ENCODE measurements at places on chromosomes 3 and 15.

GRCh38 chr15:40348474-40348870 lies 2.4 kb upstream of the PHGR1 start:
- no peak for DNase-seq

GRCh38 chr3:57971975-57972374 lies 36.2 kb upstream of the FLNB start:
- no peak for DNase-seq

GRCh38 chr15:47652844-47653243 lies 64.5 kb upstream of the SEMA6D start:
- DNase-seq = no peak

- no peak for DNase-seq
Measured at GRCh38 chr3:11154953-11155325, 646 bp downstream of the HRH1 start.

DNA sequence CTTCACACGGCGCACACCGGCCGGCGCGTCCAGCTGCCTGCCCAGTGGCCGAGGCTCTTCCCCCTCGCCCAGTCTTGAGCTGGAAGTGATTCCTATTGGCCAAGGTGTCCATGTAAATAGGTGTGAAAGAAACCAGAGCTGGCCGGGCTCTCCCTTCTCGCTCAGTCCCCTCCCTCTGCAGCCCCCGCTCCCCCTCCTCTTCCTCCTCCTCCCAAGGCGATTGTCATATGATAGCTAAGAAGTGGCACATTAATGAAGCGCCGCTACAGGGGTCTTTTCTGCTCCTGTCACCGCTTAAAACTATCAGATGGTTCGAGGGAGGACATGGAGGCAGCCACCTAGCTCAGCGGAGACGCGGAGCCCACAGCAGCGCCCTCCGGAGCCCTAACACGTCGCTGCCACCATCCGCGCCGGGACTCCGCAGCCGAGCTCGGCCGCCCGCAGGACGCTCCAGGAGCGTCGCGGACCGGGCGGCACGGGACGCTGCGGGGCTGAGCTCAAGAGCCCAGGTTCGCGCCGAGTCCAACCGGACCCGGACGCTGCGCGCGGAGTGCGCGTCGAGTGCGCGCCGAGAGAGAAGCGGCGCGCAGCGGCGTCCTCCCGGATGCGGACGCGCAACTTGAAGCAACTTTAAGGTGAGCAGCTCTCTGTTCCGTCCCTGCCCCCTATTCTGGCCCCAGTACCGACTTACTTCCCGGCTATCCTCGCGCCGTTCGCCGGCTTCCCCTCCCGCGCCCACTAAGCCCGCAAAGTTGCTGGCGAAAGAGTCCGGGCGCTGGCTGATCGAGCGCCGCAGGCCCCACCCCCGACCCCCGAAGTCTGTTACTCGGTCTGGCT lies at the start of gene FOXB1:
Gene FOXB1 (plus strand): TSS at position 303 of the 837 bp plus-strand sequence. CDS start 653 bp downstream, outside the sequence.
- DNase-seq = peak; percentile 62

GRCh38 chr3:10224794-10225665 lies 23.2 kb upstream of the TATDN2 start:
- peak; percentile 83 for DNase-seq

- DNase-seq = no peak
Measured at GRCh38 chr3:52039426-52039825, 16.9 kb downstream of the DUSP7 start.

GRCh38 chr3:172171396-172172075 lies 132.2 kb downstream of the FNDC3B start:
- no peak for DNase-seq

DNA sequence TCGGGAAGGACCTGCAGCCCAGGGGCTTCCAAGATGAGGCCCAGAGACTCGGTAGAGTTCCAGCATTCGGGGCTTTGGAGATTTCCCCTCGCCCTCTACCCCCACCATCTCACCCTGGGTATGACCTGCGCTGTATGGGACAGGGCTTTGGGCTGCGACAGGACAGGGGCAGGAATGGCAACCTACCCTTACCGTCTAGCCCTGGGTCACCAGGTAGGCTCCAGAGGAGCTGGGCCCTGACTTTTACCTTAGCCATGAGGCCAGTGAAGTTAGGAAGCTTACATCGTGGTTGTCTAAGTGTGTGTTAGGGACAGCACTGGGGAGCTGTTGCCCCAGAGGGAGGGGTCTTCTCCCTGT lies 683 bp downstream of the PPM1M start:
- DNase-seq = no peak

Measured in activated CD8-positive, alpha-beta memory T cell treated with anti-CD3 and anti-CD28 coated beads for 24 hours (primary cell).